Stimulated activated CD8-positive, alpha-beta memory T cell treated with anti-CD3 and anti-CD28 coated beads, Interleukin-15, amount 100 ng/mL, for 1 hour (primary cell): ENCODE measurements at places on chromosomes 5 and 9.

GRCh38 chr5:79183011-79183410 lies 52.9 kb upstream of the JMY start:
- no peak for DNase-seq

DNA sequence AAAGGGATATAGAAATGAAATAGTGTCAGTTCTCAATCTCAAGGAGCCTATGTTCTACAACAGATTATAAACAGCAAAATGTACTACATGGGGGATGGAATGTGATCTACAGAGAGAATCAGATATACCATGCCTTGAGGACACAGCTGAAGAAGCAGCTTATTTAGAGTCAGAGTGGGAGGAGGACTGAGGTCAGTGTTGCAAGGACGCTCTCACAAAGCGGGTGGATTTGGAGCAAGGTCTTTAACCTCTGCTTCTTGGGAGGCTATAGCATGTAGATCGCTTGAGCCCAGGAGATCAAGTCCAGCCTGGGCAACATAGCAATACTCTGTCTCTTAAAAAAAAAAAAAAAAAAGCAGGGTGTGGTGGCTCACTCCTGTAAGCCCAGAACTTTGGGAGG lies 32.8 kb upstream of the PLIN2 start:
- no peak for DNase-seq

DNA sequence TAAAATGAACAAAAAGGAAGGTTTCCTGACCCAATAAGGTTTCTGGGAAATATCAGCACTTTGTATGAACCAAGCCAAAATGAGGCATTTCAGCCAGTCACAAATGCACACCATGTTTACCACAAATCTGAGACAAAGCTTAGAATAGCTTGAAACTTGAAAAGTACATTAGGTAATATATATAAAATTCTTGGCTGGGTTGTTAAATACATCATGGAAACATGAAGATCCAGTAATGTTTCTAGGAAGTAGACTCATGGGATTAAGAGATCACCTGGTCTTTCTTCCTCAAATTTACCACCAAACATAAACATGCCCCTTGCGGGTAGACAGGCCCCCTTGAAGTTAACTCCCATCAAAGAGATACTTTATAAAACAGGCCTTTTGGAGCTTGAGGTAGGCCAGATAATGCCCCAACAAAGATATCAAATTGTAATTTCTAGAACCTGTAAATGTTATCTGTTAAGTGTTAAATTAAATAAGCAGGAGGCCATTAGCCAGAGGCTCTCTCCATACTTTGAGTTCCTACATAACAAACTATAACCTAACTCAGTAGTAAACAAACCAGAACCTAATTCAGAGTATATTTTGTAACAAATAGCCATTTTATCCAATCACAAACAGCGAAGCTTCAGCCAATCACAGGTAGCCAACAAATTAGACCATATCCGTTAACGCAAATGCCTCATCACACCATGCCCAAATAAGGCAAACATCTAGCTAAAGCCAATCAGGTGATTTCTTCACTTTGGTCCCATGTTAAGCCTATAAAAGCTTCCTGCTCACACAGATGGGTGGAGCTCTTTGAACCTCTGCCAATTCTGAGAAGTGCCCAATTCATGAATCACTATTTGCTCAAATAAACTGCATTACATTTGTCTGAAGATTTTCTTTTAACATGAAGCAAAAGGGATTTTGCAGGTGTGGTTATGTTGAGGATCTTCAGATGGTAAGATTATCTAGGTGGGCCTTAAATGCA lies 127.9 kb upstream of the TARS1 start:
- no peak for DNase-seq

DNA sequence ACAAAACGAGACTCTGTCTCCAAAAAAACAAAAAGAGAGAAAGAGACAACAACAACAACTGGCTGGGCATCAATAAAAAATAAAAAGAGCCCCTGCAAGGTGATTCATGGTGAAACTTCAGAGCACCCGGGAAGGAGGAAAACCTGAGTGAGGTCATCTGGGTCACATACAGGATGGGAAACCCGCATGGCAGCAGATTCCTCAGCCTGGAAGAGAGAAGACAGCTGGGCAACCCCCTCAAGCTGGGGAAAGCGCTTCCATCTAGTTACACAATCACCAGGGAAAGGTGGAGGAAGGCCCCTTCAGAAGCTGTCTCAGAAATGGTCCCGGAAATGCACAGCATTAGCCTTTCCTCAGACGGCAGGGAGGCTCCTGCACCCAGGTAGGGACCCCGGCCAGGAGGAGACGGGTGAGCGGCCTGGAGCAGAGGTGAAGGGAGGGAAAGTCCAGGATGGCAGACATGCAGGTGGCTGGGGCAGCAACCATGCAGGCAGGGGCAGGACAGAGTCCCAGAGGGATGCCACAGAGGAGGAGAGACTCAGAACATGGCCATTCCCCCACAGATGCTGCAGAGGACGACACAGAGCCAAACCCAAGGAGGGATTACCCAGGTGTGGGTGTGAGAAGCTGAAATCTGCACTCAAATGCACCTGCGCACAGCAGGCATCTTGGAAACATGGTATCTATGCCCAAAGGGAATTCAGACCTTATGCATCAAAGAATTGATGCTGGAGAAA lies 29.4 kb downstream of the CAMSAP1 start:
- DNase-seq, result no peak

GRCh38 chr5:171405615-171406014 lies 13.8 kb upstream of the FGF18 start:
- DNase-seq, result no peak

- no peak for DNase-seq
Observed at GRCh38 chr5:12662545-12663314, 758.5 kb upstream of the CTNND2 start.

- DNase-seq, result no peak
Observed at GRCh38 chr9:86687788-86688187, 259.5 kb downstream of the GAS1 start.

DNA sequence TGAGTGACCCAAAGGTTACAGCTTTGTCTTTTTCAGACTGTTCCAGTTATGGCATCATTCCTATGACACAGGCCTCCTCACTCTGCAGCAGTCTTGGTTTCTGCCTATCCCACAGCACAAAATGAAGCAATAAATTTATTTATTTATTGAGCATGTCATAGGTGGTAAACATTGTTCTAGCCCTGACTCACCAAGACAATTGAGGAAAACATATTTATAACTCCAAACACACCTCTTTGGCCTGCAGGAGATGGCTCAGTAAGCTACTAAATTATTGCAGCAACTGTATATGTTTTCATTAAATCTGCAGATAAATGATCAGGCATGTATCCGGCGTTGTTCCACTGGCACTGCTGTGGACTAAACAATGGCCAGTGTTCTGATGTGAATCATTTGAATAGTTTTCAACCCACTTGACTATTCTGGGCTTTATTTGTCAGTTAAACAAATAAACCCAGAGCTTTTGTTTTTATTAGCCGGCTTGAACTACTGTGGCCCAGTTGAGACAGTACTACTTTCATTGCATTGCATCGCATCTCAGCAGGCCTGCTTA lies 83.2 kb downstream of the FOXD1 start:
- no peak for DNase-seq

DNA sequence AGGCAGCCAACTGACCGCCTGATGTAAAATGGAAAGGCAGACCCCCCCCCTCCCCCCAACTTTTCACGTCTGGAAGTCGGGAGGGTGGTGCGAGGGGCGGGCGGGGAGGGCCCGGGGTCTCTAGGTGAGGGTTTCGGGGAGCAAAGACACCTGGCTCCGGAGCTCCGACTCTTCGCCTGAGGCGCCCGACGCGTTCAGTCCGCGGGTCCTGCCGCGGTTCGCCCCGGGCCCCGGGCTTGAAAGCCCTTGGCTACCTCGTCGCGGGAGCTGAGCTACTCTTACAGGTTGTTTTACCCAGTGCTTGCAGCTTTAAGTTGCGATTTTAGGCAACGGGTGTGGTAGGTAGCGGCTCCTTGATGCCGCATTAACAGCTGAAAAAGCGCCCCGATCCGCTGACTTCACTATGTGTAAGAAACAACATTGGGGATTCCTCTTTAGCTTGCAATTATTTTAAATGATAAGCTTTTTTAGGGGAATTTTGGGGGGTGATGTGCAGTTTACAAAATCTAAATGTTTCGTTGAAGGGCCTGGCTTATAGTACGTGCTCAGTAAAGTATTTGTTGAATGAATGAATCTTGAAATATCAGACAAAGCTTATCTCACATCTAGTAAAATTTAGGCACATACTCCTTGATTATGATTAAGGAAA lies 722 bp downstream of the CDC42SE2 start:
- no peak for DNase-seq

GRCh38 chr9:120892748-120893610 lies 16.0 kb upstream of the PHF19 start:
- no peak for DNase-seq

DNA sequence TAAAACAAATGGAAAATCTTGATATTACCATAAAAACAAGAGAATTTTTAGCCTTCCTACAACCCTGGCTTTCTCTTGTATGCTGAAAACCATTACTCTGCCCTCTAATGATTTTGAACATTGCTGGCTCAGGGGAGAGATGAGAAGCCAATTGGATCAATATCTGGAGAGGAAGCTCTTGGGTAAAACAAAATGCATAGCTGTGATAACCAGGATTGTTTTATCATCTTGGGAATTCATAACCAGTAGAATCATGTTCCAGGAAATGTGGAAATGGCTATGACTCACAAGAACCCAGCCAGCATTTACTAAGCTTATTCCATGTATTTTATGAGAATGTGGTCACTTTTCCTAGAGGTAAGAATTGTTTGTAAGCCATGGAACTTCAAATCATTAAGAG lies 51.1 kb upstream of the CTNND2 start:
- no peak for DNase-seq

DNA sequence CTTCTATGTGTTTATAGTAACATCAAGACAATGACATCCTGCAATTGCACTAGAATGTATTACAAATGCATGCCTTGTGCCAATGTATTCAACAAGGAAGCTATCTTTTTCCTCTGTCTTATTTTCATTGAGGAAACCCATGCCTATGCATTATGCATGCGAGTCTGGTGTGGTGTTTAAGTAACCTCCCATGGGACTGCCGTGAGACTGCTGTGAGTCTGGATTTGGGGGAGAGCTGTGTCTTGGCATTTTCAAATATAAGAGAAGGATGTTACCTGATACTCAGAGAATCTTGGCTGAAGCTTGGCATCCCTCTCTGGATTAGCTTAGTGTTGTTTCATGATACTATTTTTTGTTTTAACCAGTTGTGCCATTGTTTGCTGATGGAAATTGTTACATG lies 98.3 kb downstream of the F2RL2 start:
- no peak for DNase-seq

DNA sequence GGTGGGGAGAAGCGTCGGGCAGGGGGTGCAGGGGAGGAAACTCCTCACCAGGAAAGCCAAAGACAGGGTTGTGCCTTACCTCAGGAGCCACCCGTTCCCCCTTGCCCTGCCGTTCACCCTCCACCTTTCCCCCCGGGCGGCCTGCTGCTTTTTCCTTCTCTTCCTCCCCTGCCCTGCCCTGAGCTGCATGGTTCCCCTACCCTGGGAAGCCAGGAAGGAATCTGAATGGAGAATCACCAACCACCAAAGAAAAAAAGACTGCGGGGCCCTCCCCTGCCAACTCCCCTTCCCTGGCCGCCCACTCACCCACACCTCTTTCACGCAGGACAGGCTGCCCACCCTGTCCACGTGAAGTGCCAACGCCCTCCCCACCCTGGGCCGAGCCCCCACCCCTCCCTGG lies 820 bp upstream of the NFX1 start:
- DNase-seq, result no peak

DNA sequence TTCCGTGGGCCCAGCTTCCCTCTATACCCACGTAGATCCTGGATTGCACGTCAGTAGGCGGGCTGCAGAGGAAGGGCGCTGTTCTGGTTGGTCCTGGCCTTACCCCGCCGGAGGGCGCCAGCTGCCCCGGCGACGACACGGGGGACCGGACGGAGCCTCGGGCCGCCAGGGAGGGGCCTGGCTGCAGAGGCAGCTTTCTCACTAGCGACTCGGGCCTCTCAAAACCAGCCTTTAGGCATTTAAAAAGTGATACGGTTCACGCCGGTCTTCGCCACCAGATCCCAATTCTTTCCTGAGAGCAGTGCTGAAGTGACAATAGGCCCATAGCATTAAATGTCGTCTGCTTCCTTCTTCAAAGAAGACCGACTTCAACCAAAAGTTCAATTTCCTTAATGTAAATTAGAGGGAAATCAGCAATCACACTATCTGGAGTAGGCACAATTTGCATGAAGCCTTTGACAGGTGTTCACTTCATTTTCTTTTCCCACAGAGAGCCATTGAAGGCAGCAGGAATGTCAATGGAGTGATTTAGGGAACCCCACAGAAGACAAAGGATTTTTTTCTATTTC lies 17.6 kb upstream of the UBE2D2 start:
- no peak for DNase-seq

GRCh38 chr9:92035687-92036410 lies 79.4 kb downstream of the SPTLC1 start:
- DNase-seq, result no peak

DNA sequence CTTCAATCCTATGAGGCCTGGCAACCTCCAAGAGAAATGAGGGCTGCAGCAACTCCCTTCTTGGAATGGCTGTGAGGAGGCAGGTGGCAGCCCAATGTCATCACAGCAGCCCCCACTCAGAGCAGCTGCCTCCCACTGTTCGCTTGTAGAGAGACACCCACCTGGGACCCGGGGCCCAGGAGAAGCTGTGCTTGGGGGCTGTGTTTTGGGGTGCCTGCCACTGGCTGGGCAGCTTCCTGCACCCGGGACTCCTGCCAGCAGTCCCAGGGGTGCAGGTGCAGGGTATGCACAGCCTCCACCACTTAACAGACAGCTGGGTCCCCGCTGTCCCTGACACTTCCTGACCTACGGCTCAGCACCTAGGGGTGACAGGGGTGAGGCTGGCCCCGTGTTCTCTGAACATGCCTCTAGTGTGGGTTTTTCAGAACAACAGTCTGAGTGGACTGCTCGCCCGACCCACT lies 26.2 kb downstream of the NIPAL4 start:
- no peak for DNase-seq

- DNase-seq, result no peak
Observed at GRCh38 chr9:104826911-104827310, 63.0 kb downstream of the NIPSNAP3B start.

- DNase-seq, result no peak
Observed at GRCh38 chr5:72281430-72281763, 38.6 kb downstream of the MRPS27 start.

DNA sequence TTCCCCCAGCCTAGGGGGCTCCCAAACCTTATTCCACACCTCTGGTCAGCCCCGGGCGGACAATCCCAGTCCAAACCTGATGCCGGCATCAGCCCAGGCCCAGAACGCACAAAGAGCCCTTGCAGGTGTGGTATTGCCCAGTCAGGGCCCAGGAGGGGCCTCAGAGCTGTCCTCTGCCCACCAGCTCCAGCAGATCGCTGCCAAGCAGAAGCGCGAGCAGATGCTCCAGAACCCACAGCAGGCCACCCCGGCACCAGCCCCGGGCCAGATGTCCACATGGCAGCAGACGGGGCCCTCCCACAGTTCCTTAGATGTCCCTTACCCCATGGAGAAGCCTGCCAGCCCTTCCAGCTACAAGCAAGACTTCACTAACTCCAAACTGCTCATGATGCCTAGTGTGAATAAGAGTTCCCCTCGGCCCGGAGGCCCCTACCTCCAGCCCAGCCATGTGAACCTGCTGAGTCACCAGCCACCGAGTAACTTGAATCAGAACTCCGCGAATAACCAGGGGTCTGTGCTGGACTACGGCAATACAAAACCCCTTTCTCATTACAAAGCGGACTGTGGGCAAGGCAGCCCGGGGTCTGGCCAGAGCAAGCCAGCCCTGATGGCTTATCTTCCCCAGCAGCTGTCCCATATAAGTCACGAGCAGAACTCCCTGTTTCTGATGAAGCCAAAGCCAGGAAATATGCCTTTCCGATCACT lies 27.6 kb upstream of the LTC4S start:
- DNase-seq, result no peak

- no peak for DNase-seq
Observed at GRCh38 chr5:149664083-149664482, 66.0 kb upstream of the PPARGC1B start.
